ENCODE measurements at places on chromosomes 5 and 9.

DNA sequence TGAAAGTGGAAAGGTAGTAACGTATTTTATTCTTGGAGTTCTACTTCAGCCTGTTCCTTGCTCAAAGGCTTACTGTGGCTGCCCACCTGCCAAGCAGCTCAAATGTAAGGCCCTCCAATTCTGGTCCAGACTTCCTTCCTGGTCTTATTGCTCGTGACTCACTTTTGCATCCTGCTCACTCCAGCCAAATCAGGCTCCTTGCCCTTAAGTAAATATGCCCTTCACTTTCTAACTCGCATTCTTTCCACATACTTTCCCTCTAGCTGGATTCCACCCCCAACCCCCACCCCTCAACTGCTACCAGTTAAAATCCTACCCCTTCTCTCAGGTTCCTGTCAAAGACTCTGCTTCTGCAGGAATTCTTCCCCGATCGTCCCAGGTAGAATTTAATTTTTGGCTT lies 96.6 kb downstream of the GALNT10 start:
- no peak for DNase-seq

DNA sequence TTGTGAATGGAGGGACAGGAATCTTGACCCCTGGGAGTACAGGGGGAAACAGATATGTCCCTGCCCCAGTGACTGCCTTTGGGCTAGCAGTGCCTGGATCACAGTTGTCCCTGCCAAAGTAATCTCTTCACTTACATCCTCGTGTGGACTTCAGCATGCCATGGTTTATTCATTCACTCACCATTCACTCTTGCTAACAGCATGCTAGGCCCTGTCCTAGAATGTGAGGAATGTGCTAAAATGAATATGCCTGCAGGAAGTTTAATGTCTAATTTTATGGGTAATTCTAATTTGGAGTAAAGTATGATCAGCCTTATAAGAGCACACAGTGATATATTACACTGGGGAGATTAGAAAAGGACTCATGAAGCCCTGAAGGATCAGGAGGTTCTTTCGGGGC lies 63.0 kb downstream of the FAT2 start:
- no peak for DNase-seq

DNA sequence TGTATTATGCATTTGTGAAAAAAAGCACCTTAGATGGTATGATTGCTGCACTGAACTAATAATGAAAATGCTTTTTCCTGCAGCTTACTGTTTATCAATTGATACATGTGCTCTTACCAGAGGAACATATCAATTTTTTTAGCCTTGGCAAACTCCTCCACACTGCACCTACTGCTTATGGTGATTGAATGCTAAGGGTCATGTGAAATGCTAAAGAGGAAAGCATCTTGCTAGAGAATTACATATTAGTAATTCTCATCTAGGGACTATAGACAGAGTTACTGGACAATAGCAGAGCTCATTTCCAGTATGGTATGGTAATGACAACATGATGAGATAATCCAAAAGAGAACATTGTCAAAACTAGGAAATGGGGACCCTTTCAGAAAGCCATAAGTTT lies 817.1 kb downstream of the CDH12 start:
- no peak for DNase-seq

- DNase-seq, result no peak
Measured at GRCh38 chr9:71637926-71638325, 130.4 kb downstream of the CEMIP2 start.

DNA sequence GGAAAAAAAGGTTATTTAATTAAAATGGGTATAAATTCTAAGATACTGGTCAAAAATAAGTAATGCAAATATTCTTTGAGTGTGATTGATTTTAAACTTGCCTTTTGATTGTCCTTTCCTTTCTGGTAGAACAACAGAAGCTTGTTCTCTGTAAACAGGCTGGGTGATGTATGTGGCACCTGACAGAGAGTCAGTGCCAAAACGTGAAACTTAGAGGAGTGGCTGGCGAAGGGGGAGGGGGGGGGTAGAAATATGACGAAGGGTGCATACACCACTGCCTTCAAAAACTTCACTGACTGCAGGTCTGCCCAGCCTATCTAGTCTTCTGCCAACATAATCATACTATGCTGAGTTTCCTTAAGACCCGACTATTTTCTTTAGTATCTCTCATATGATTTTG lies 629.8 kb upstream of the SEMA6A start:
- DNase-seq, result no peak

DNA sequence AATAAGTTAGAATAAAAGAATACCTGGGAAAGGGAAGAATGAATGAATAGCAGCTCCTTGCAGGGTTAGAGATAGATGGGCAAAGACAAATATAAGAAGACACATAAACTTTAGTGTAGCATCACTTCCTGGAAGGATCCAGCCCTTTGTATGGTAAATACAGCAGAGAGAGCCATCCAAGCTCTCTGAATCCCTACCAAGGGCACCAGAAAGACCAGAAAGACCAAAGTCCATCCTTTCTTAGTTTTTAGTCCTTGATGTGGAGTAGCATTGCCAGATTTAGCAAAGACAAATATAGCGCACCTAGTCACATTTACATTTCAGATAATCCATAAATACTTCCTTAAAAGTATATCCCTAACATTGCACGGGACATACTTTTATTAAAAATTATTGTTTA lies 56.1 kb upstream of the C9orf72 start:
- DNase-seq, result no peak

DNA sequence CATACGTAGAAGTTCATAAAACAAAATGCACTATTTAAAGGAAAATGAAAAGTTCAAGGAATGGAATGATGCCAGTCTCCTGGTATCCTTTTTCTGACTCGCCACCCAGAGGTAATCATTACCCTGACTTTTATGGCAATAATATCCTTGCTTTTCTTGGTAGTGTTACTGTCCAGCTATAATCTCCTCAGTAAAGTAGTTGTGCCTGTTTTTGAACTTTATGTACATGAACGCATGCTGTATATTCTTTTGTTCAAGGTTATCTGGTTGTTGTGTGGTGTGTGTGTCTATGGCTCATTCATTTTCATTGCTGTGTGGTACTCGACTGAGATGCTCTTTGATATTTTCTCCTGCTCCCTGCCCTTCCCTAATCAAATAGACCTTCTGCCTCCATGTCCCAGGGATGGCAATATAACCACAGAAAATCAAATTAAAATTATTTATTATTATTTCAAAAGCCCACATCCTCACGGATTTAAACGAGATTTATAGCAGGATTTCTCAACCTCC lies 29.2 kb upstream of the FBP1 start:
- DNase-seq, result no peak

DNA sequence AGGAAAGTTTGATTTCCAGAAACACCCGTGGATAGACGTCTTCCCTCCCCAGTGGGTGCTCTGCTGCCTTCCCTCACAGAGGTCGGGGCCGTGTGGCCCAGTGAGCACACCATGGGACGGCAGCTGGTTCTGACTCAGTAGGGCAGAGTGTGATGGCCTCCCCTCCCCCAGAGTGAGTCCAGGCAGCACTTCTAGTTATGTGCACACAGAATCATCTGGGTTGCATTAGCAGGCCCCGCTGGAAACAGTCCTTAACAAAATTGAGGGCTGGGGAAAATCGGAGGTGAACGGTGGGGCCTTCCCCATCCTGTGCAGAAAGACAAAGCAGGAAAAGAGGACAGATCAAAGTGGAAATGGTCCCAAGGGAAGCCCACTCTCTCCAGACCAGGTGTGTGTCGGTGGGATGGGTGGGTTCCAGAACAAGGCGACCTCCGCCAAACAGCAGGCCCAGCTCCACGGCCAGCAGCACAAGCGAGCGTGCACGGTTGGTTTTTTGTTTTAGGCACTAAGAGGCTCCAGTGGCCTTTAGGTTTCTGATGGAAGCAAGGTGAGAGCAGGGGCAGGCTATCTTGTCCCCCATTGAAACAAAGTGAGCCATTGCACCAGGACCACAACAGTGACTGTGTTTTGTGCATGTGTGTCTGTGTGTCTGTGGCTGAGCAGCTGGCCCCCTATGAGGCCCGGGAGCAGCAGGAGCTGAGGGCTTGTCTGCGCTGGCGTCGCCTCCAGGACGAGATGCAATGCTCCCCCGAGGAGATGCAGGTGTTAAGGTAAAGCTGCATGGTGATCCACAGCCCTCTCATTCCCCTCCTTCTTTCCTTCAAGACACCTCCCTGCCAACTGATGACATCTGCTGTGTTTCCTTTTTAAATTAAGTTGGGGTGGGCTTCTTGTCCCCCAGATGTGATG lies 201.5 kb downstream of the AOPEP start:
- no peak for DNase-seq

DNA sequence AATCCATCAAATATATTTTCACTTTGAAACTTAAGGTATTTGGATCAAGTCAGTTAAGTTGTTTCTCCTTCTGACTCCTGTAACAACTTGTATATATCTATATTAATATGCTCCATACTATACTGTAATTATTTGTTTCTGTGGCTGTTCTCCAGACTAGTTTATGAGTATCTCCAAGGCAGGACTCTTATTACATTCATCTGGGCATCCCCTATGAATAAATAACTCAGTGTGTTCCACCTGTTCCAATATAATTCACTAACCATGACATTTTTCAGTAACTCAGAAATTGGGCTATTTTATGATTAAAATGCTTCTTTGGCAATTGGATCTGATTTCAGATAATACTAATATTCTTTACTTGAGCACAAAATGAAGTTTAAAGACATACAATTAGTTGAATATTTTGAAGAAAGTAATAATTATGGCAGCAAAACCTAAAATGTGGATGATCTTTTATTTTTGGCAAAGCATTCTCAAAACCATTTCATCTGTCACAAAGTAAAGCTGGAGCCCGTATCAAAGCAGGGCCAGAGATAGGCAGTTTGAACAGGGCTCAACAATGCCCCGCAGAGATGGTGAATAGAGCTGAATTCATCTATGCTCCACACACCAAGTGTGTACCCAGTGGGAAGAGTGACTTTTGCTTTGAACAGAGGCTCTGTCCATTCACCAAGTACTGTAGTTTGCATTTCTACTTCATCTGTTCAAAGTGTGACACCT lies 314.3 kb downstream of the PDE4D start:
- no peak for DNase-seq

Data from stimulated activated CD8-positive, alpha-beta memory T cell treated with anti-CD3 and anti-CD28 coated beads, Interleukin-12 subunit alpha, Interleukin-12 subunit beta, amount 100 ng/mL, for 1 hour (primary cell).